Mammary epithelial cell (primary cell): ENCODE measurements at places on chromosomes 4 and X.

GRCh38 chrX:119880552-119881437 is 9.2 kb downstream of the NDUFA1 start:
- peak; percentile 29 for DNase-seq

GRCh38 chrX:95063554-95063953 is 1389.5 kb downstream of the FAM133A start:
- peak; percentile 17 for DNase-seq

- peak; percentile 17 for DNase-seq
Measured at GRCh38 chr4:169618286-169618685, 2.1 kb upstream of the CLCN3 start.

- DNase-seq = no peak
Measured at GRCh38 chr4:26365537-26366150, 44.8 kb downstream of the RBPJ start.

DNA sequence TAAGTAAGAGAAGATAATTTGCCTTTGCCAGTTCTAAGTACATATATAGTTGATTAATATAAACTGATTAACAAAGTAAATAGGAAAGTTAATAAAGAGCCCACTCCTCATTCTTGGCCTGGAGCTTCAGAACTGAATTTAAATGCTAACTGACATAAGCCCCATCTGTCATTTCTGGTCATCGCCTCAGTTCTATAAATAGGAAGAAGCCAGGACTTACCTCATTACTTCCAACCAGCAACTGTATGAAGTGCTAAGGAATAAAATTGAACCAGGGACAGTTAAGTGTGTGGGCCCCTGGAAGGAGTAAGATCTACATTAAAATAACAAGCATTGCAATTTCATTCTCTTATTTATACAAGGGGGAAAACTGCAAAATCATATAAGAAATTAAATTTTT is 52.0 kb upstream of the PDLIM5 start:
- no peak for DNase-seq

DNA sequence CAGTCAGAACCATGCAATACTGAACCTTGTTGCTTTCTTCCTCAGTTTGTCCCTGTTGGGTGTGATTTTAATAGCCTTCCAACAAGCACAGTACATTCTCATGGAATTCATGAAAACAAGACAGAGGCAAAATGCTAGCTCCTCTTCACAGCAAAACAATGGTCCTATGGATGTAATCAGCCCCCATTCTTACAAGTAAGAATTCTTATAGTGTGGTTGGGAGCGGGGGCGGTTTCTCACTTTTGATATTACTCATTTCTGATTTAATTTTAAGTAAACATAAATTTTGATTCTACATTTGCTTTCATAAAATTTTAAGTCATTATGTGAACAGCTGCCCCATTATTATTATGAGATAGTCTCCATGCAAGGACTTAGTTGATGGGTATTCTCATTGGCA is 80.8 kb upstream of the TLR2 start:
- DNase-seq = no peak

GRCh38 chr4:148444296-148445070 is 2.3 kb upstream of the NR3C2 start:
- DNase-seq = peak; percentile 4

DNA sequence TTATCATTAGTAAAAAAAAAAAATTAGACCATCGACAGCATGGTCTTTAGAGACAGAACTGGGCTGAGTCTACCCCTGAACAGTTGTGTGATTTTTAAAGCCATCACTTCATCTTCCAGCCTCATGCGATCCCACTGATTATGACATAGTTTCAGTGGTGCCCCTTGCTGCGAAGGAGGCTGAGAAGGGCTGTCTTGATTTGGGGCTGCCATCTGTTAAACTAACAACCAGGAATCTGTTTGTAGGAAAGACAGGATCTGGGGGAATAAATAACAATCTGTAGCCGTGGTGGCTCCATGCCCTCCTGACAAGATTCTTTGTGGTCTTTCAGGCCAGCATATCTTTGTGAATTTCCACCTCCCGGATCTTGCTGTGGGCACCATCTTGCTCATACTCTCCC is 17.1 kb downstream of the SLC34A2 start:
- no peak for DNase-seq

DNA sequence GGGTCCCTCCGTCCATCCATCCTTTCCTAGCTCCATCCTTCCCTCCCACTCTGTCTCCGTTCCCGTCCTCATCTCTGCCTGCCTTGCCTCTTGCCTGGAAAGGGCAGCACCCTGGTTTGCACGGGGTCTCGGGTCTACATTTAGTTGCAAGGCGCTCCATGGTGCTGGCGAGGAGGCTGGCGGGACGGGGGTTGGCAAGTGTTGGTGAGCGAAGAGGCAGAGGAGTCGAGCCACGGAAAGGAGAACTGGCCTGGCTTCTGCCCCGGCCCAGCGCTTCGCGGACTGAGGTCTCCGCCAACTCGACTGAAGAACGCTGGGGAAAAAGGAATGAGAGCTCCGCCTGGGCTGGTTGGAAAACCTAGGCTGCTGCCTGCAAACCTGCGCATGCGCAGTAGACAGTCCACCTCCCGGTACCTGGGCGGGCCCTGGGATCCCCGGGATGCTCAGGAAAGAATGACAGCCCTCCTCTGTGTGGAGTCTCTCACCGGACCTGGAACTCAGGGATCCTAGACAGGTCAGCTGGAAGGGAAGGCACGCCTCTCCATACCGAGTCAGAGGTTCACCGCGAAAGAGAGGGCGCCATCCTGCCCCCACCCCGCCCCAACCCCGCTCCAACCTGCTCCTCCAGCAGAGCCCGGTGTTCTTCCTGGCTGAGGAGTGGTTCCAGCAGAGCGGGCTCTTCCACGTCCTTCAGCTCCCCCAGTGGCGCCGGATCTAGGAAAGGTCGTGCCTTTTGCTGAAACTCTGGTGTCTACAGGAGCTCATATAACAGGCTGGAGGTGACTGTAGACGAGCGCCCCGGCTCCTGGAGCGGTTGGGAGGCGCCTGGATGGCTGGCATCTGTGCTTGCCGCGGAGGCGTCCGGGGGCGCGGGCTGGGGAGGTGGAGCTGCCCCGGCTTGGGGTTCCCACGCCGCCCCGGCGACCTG is 6.0 kb downstream of the FRG2 start:
- DNase-seq = peak; percentile 58

- no peak for DNase-seq
Measured at GRCh38 chr4:138573246-138573645, 331.1 kb upstream of the SLC7A11 start.

- no peak for DNase-seq
Measured at GRCh38 chr4:189807031-189807430, 133.6 kb upstream of the FRG1 start.

GRCh38 chr4:33316033-33316432 is 2595.9 kb downstream of the PCDH7 start:
- no peak for DNase-seq

DNA sequence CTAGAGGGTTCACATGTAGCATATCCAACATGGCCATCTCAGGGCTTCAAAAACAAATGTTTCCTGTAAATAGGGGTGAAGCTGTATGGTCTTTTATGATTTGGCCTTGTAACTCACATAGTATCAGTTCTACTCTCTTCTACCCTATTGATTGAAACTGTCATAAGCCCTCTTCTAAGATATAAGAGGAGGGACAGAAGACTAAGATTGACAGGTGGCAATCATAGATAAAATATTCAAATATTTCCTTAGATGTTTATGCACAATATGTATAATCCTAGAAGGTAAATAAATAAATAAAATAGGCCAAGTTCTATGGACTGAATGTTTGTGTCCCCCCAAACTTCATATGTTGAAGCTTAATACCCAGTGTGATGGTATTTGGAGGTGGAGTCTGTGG is 6.9 kb upstream of the BEX3 start:
- DNase-seq = no peak

DNA sequence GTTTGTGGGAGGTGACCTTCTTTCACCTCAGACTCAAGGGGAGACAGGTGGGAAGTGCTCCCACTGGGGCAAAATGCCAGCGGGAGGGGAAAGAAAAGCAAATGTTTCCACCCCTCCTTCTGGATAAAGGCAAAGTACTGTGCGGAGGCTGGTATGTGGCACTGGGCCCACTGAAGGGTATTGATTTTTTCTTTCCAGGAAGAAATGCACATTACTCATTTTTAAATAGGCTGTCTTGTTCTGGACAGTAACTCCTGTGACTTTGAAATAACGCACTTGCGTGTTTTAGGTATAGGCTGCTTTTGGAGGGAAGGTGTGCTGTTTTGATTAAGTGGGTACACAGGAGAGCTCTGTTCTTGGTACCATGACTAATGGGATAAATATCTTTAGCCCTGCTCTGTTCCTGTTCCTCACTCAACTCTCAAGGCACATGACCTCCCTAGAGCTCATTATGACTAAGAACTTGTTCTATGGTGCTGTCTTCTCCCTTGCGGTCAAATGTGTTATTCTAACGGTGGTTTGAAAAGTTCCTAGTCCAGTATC is 40.7 kb upstream of the MBTPS2 start:
- peak; percentile 94 for DNase-seq

- DNase-seq = no peak
Measured at GRCh38 chr4:1565598-1566295, 118.4 kb downstream of the FAM53A start.

DNA sequence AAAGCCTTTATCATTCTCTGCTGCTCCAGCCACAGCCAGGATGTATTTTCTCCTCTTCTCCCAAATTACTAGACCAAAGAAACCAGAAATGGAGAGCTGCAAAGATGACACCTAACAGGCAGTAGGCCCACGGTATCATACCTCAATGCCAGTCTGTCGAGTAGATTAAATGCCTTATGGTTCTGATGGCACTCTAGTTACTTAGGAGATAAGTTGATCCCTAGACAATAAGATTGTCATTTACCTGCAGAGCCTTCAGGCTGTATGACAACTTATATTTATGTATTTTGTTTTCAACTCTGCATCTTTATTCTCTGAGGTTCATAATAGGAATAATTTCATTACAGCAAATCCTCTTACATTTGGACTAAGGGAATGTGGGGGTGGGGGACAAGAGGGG is 262.1 kb downstream of the LDB2 start:
- no peak for DNase-seq

GRCh38 chrX:121562616-121563015 is 515.2 kb downstream of the GLUD2 start:
- no peak for DNase-seq

DNA sequence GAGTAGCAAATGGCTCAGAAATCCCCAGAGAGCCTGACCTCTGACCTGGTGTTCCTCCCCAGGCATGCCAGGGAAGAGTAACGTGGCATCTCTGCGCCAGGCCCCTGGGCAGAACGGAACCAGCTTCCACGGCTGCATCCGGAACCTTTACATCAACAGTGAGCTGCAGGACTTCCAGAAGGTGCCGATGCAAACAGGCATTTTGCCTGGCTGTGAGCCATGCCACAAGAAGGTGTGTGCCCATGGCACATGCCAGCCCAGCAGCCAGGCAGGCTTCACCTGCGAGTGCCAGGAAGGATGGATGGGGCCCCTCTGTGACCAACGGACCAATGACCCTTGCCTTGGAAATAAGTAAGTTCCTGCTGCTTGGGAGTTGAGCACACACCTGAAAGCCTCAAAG is 83.4 kb upstream of the PACRGL start:
- DNase-seq = no peak

- no peak for DNase-seq
Measured at GRCh38 chrX:86295293-86295692, 147.0 kb downstream of the DACH2 start.

DNA sequence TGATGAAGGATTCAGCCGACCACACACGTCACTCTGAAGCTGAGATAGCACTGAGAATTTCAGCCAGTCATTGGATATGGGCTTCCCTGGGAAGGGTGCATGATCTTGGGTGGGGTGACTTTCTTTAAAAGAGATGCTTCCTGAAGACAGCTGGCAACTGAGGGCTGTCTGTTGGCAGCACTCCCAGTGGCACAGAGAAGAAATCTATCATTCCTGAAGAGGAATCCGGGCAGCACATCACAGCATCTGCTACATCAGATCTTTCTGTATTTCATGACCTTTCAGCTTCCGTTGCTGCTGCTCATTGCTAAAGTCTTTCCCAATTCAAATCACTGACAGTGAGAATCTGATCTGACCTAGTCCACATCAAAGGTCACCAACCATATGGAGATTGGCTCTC is 193.8 kb upstream of the RBPJ start:
- DNase-seq = no peak

GRCh38 chr4:187302457-187303150 is 578.9 kb upstream of the FAT1 start:
- DNase-seq = no peak

- no peak for DNase-seq
Measured at GRCh38 chrX:33987458-33987857, 144.7 kb downstream of the FAM47A start.

GRCh38 chr4:55553441-55554201 is 6.9 kb upstream of the CLOCK start:
- peak; percentile 79 for DNase-seq

DNA sequence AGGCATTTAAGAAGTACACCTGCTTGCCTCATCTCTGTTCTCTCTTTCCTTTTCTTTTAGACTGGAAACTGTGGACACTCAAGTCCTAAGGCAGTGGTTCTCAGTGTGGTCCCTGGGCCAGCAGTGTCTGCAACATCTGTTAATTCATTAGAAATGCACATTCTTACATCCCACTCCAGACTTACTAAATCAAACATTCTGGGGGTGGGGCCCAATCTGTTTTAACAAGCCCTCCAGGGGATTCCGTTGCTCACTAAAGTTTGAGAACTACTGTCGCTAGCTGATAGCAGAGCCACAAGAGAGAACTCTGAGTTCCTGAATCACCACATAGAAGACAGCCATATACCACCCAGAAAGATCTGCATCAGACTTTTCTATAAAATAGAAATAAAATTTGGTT is 430.6 kb downstream of the BCOR start:
- no peak for DNase-seq

- no peak for DNase-seq
Measured at GRCh38 chr4:72471816-72472215, 97.2 kb downstream of the ADAMTS3 start.

GRCh38 chr4:90857081-90857820 is 730.1 kb downstream of the CCSER1 start:
- no peak for DNase-seq

GRCh38 chr4:110904435-110905065 is 281.7 kb upstream of the PITX2 start:
- DNase-seq = no peak

DNA sequence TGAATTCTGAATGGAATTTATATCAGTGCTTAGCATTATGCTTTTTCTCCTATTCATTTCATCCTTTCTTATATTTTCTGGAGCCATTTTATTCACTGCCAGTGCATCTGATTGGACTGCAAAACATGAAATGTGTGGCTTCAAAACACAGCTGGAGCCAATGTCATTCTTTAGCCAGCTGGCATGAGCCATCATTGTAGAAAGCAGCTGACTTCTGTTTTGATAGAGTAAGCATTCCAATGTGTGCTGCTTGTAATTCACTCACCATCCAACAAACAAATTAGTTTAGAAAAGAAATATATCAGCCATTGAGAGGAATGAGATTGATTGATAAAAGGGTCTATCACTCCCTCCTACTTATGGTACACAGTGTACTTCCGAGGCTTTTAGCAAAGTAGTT is 2616.0 kb downstream of the ARAP2 start:
- DNase-seq = no peak
